ENCODE measurements at places on chromosomes 7 and 10. TPM values are rescaled to one million over a fixed set of nuclear protein-coding genes. Genes with fewer than 3 reads are reported as not detected.

DNA sequence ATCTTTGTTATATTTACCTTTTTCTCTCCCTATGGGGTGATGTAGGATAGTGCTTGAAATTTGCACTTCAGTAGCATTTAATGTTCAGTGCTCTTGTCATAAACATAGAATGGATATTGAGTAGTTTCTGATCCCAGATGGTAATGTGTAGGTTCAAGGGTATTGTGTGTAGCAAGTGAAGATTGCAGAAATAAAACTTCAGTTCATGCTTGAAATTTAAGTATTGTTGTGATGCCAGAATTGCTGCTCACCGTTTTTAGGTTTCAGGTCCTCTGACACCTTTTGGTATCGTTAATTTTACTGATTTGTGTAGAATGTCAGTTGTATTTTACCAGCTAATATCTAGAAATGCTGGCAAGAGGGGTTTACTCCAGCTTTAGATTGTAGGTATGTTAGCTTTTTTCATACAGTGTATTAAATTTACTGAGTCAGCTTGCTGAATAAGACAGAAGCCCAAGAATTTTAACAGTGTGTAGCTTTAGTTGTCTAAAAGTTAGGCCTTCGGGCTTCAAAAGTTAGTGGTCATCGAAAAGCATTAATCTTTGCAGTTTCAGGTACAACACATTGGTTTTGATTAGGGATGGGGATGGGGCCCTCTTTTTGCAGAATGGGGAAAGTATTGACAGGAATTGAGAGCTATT is 1.9 kb downstream of the PTEN start:
- peak overlapping the region; percentile 99 for H3K4me3 ChIP-seq
- no peaks in the 10 kb centered on the region for H3K27me3 ChIP-seq
- H3K36me3 ChIP-seq, result no peaks in the 10 kb centered on the region

- H3K27me3 ChIP-seq, result no peaks in the 10 kb centered on the region
- H3K4me3 ChIP-seq, result no peak overlapping the region
- no peaks in the 10 kb centered on the region for H3K4me1 ChIP-seq
- DNase-seq, result no peak
- no peaks in the 10 kb centered on the region for H3K36me3 ChIP-seq
- no peak overlapping the region for H3K27ac ChIP-seq
Observed at GRCh38 chr10:101858723-101859500, 15.3 kb upstream of the KCNIP2 start.

DNA sequence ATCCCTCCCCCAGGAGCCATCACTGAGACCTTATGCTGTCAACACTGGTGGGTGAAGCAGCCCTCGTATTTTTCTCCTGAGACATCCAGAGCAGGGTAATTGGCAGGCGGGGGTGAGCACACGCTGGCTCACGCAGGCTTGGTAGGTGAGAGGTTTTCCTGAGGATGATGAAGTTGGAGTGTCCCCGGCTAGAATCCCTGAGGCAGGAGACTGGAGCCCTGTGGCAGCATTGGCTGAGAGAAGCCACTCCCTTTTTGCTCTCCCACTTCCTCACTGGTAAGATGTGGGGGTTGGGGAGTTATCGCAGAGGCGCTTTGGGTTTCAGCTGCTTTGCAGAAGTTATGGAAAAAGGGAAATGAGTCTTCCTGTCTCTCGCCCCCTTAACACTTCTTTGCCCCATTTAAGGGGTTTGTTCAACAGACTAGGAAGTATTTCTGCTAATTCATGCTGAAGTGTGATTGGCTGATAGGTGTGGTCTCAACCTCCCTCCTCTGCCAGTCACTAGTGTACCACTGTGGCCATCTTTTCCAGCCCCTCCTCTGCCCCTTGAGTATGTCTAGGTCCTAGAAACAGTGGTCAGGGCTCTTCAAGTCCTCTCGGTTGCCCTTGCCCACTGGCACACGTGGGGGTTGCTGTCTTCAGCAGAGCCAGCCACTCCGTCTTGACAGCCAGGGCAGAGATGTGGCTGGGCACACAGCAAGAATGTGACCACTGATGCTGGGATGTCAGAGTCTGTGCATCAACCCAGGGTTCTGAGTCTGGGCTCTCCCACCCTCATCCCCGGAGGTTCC is 5.7 kb downstream of the ARPC1B start:
- H3K27me3 ChIP-seq, result no peaks in the 10 kb centered on the region
- H3K4me1 ChIP-seq, result peaks cover 21% of the 10 kb centered on the region
- peak overlapping the region; percentile 57 for H3K27ac ChIP-seq
- peaks cover 4% of the 10 kb centered on the region for H3K36me3 ChIP-seq

DNA sequence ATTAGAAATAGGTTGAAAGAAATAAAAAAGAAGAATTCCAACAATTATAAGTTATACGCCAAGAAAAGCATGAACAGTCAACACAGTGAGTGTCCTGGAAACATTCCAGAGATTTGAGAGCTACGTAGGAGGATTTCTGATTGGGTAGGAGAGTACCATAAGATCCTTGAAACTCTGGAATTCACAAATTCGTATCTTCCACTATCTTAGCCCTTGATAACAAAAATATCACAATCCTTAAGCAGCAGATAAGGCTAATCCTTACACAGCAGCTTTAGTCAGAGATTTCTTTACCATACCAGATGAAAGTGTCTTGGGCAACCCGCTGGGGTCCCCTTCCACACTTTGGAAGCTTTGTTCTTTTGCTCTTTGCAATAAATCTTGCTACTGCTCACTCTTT is 8.2 kb downstream of the TPK1 start:
- peak; percentile 89 for DNase-seq
- H3K4me3 ChIP-seq, result no peak overlapping the region
- H3K27me3 ChIP-seq, result no peaks in the 10 kb centered on the region
- H3K36me3 ChIP-seq, result no peaks in the 10 kb centered on the region
- peaks cover 17% of the 10 kb centered on the region for H3K4me1 ChIP-seq

GRCh38 chr10:132685101-132685891 is 100.7 kb downstream of the NKX6-2 start:
- H3K4me1 ChIP-seq, result peaks cover 26% of the 10 kb centered on the region
- peak; percentile 56 for DNase-seq

GRCh38 chr10:30902621-30903396 is 128.9 kb downstream of the ZNF438 start:
- H3K4me3 ChIP-seq, result no peak overlapping the region
- H3K27me3 ChIP-seq, result no peaks in the 10 kb centered on the region
- DNase-seq, result no peak
- H3K4me1 ChIP-seq, result no peaks in the 10 kb centered on the region
- peaks cover 3% of the 10 kb centered on the region for H3K36me3 ChIP-seq

GRCh38 chr10:79178614-79179163 is 109.9 kb downstream of the ZMIZ1 start:
- H3K4me3 ChIP-seq, result no peak overlapping the region
- H3K27ac ChIP-seq, result peak overlapping the region; percentile 82
- no peaks in the 10 kb centered on the region for H3K27me3 ChIP-seq
- peaks cover 3% of the 10 kb centered on the region for H3K36me3 ChIP-seq

- H3K27me3 ChIP-seq, result no peaks in the 10 kb centered on the region
- no peak overlapping the region for H3K27ac ChIP-seq
- H3K36me3 ChIP-seq, result no peaks in the 10 kb centered on the region
- no peak overlapping the region for H3K4me3 ChIP-seq
Observed at GRCh38 chr7:122968389-122968788, 27.1 kb downstream of the TAS2R16 start.

LBX1 gene
- total RNA-seq, result not detected

STEAP4 gene
- total RNA-seq, result not detected

EVX1 gene
- total RNA-seq, result not detected

SMURF1 gene
- total RNA-seq, result 36.9 TPM

C7orf57 gene
- total RNA-seq, result not detected

SPDYE16 gene
- total RNA-seq, result not detected

All from astrocyte (in vitro differentiated cells and primary cell).